Activated naive CD8-positive, alpha-beta T cell treated with anti-CD3 and anti-CD28 coated beads, Interleukin-2, amount 10 ng/mL, durations not matched to agents 7 days and 5 days (primary cell): ENCODE measurements at places on chromosomes 5 and 9. TPM values are rescaled to one million over a fixed set of nuclear protein-coding genes. Genes with fewer than 3 reads are reported as not detected.

DNA sequence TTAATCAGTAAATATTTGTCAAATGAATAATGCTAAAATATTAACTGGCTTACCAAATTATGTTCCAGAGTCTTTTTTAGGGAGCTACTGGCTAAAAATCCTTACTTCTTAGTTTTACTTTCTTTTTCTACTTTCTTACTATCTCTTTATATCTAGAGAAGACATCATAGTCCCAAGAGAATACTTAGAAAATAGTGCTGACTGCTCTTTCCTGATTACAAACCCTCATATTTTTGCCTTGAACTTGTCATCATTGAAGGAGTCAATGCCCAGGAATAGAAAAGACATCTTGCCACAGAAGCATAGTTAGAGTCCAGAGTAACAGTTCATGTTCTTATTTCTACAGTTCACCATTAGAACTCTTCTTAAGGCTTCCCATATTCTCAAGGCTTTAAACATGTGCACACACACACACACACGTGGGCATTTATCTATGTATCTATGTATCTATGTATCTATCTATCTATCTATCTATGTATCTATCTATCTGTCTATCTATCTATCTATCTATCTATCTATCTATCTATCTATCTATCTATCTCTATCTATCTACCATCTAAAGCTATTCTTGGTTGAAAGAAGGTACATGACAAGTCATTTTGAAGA, 654.3 kb downstream of the ANXA1 start:
- H3K4me3 ChIP-seq = no peak overlapping the region
- H3K4me1 ChIP-seq = no peaks in the 10 kb centered on the region
- no peak overlapping the region for H3K27ac ChIP-seq

GRCh38 chr5:106094204-106094607, 1576.5 kb downstream of the EFNA5 start:
- DNase-seq = no peak
- no peaks in the 10 kb centered on the region for H3K27me3 ChIP-seq
- H3K27ac ChIP-seq = no peak overlapping the region
- H3K4me1 ChIP-seq = no peaks in the 10 kb centered on the region
- no peaks in the 10 kb centered on the region for H3K36me3 ChIP-seq
- H3K4me3 ChIP-seq = no peak overlapping the region

- no peaks in the 10 kb centered on the region for H3K36me3 ChIP-seq
- H3K4me1 ChIP-seq = no peaks in the 10 kb centered on the region
- DNase-seq = no peak
- H3K27ac ChIP-seq = no peak overlapping the region
- peaks cover 7% of the 10 kb centered on the region for H3K27me3 ChIP-seq
Observed at GRCh38 chr5:145965804-145966203, 29.4 kb downstream of the SH3RF2 start.

DNA sequence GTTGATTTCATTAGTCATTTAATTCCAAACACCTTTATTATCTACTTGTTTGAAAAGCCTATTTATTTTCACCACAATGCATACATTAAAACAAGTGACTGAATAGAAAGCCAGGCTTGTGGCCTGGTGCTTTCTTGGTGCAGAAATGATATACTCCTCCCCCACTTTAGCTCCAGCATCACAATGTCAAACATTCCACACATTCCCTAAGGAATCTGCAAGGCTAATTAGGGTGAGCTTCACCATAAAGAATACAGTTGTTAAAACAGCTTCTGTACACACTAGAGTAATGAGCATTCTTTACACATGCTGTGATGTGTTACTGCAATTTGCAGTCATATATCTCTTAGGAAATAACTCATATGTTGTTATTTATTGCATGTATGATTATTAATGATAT, 705.7 kb downstream of the CETN3 start:
- H3K36me3 ChIP-seq = no peaks in the 10 kb centered on the region
- no peak overlapping the region for H3K27ac ChIP-seq
- H3K27me3 ChIP-seq = no peaks in the 10 kb centered on the region
- DNase-seq = no peak

DNA sequence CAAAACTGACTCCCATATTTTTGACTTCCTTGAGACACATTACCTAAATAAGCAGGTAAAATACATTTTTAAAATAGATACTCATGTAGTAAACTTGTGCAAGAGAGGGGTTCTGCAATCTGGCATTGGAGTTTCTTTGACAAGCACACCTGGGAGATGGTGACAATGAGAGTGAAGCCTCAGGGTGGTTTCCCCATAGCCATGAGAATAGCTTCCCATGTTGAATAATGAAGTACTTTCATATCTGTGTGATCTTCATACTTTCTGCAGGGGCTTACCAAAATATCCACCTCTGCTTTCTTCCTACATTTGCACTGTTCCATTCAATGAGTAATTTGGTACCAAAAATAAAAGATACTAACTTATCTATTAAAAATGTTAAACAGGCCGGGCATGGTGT, 44.7 kb upstream of the VCAN start:
- no peak overlapping the region for H3K4me3 ChIP-seq
- peaks cover 9% of the 10 kb centered on the region for H3K27me3 ChIP-seq
- H3K36me3 ChIP-seq = no peaks in the 10 kb centered on the region
- no peak for DNase-seq
- H3K27ac ChIP-seq = no peak overlapping the region
- no peaks in the 10 kb centered on the region for H3K4me1 ChIP-seq

- H3K36me3 ChIP-seq = peaks cover 15% of the 10 kb centered on the region
- H3K4me3 ChIP-seq = no peak overlapping the region
- no peaks in the 10 kb centered on the region for H3K27me3 ChIP-seq
- DNase-seq = no peak
- H3K4me1 ChIP-seq = peaks cover 15% of the 10 kb centered on the region
- no peak overlapping the region for H3K27ac ChIP-seq
Observed at GRCh38 chr9:91240596-91241165, 121.0 kb downstream of the AUH start.

DNA sequence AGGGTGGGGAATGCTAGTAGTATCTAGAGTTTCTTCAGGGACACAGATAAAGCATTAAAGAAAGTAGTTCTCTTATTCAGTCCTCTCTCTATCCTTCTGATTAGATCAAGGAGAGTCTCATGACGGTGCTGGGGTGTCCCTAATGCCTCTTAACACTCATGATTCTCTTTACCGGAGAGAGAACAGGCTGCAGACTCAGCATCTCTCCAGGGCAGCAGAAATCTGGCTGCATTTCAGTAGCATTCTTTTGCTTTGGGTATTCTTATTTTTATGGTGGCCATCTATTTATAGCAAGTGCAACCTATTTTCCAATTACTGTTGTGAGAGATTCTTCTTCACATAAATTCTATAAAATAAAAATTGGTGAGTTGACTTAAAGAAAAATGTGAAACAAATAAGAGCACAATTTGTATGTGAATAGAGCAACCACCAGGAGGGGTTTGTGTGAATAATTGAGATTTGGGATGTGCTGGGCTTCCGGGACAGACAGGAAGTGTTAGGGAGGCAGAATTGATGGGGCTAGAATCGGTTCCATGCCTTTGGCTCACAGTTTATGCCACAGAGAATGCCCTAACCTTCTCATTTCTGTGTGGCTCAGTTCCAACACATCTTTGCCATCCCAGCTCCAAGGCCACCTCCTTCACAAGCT, 23.8 kb upstream of the BOD1 start:
- no peak overlapping the region for H3K4me3 ChIP-seq
- no peaks in the 10 kb centered on the region for H3K27me3 ChIP-seq
- no peaks in the 10 kb centered on the region for H3K36me3 ChIP-seq
- no peaks in the 10 kb centered on the region for H3K4me1 ChIP-seq
- DNase-seq = no peak

- H3K36me3 ChIP-seq = no peaks in the 10 kb centered on the region
- no peak overlapping the region for H3K4me3 ChIP-seq
- DNase-seq = no peak
- no peaks in the 10 kb centered on the region for H3K4me1 ChIP-seq
- no peak overlapping the region for H3K27ac ChIP-seq
Observed at GRCh38 chr9:962023-962422, 14.4 kb upstream of the DMRT3 start.

DNA sequence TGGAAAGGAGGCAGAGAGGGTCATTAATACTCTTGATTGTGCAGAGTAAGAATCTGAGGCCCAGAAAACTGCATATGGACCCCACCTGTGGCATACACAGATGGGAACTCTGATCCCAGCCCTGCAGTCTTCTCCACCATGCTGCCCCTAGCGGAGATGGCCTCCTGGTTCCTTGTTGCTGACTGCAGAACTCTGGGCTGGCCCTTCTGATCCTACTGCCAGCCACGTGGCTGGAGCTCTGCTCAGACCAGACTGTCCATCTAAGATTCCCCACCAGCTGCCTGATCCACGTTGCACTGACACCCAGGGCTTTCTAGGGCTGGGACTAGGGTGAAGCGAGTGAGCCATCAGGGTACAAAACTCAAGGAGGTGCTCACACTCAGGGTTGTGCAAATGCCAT, 245.7 kb upstream of the NR4A3 start:
- no peaks in the 10 kb centered on the region for H3K4me1 ChIP-seq
- H3K27me3 ChIP-seq = no peaks in the 10 kb centered on the region
- no peaks in the 10 kb centered on the region for H3K36me3 ChIP-seq
- no peak overlapping the region for H3K27ac ChIP-seq
- no peak overlapping the region for H3K4me3 ChIP-seq
- DNase-seq = no peak

DNA sequence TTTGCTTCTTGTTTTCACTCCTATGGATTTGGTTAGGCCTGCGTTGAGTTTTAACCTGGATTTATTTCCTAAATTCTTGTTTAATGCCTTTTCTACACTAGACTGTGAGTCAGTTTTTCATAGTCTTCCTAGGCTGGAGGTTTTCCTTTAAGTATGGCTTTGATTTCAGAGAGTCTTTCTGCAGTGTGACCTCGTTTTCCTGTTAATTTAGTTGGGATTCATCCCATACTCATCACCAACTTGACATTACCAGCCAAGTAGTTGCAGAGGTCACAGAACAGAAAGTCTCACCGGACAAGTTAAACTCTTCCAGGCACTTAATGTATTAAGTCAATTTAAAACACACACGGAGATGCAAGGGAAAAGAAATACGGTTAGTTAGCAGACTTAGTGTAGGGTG, 29.7 kb upstream of the AUH start:
- peaks cover 7% of the 10 kb centered on the region for H3K4me1 ChIP-seq
- no peak for DNase-seq
- H3K36me3 ChIP-seq = peaks cover 4% of the 10 kb centered on the region
- H3K27me3 ChIP-seq = no peaks in the 10 kb centered on the region

- no peak overlapping the region for H3K27ac ChIP-seq
- no peak for DNase-seq
- H3K36me3 ChIP-seq = peaks cover 6% of the 10 kb centered on the region
- no peaks in the 10 kb centered on the region for H3K27me3 ChIP-seq
- H3K4me3 ChIP-seq = no peak overlapping the region
Observed at GRCh38 chr5:54281960-54282692, 28.2 kb downstream of the ARL15 start.

- H3K4me1 ChIP-seq = no peaks in the 10 kb centered on the region
- H3K36me3 ChIP-seq = no peaks in the 10 kb centered on the region
- DNase-seq = no peak
- H3K27me3 ChIP-seq = no peaks in the 10 kb centered on the region
- H3K27ac ChIP-seq = no peak overlapping the region
Observed at GRCh38 chr5:147753765-147754164, 28.8 kb downstream of the JAKMIP2 start.

DNA sequence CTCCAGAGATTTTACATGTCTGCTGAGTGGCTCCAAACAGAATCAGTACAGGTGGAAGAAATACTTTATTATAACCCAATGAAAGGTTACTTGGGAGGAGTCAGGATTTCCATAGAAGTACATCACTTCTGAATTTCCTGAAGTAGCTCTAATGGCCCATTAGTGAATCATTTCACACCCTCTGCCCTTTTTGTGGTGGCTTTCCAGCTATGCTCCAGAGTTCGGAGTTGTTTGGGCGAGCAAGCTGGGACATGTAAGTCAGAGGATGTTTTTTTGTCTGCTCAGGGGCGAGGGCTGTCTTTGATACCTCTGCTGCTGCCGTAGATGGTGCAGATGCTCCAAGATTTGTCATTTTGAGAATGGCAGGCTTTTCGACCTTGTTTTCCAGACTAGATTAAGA, 226.1 kb downstream of the GOLPH3 start:
- H3K27me3 ChIP-seq = peaks cover 1% of the 10 kb centered on the region
- no peaks in the 10 kb centered on the region for H3K4me1 ChIP-seq
- no peak for DNase-seq

DNA sequence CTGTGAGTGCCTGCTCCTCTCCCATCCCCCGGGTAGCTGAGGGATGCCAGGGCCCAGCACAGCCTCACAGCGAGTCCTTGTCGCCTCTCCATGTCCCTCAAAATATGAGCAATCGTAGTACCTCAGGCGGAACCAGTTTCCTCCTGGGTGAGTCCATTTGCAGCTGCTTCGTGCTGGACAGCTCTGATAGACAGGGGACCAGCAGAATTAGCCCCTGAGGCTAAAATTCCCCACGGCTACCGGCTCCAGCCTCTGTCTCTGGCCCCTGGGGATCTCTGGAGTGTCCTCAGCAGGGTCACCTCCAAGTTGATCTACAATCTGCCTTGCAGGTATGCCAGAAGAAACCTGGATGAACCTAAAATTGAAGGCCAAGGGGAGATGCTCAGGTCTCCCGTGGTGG, 115.8 kb upstream of the FBXL7 start:
- H3K4me1 ChIP-seq = no peaks in the 10 kb centered on the region
- no peaks in the 10 kb centered on the region for H3K36me3 ChIP-seq
- no peak for DNase-seq
- no peak overlapping the region for H3K27ac ChIP-seq
- no peak overlapping the region for H3K4me3 ChIP-seq
- H3K27me3 ChIP-seq = no peaks in the 10 kb centered on the region

DNA sequence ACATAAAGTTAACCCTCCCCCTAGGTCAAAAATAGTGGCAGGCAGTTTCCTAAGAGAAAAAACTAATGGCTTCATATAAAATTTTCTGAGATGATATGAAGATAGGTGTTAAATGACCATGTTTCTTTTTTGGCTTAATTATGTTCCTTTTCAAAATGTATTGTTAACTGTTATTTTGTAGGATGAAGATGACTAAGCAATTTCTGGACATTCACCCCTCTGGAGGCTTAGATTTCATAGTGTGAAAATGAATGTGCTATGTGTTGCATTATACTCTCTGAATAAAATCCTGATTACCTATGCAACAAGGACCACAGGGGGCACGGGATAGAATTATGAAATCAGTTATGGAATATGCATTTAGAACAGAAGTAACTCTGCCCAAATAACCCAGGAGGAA, 233.5 kb downstream of the MRPS30 start:
- H3K27ac ChIP-seq = no peak overlapping the region
- H3K4me3 ChIP-seq = no peak overlapping the region
- no peak for DNase-seq
- H3K27me3 ChIP-seq = no peaks in the 10 kb centered on the region
- H3K4me1 ChIP-seq = no peaks in the 10 kb centered on the region
- H3K36me3 ChIP-seq = no peaks in the 10 kb centered on the region

DNA sequence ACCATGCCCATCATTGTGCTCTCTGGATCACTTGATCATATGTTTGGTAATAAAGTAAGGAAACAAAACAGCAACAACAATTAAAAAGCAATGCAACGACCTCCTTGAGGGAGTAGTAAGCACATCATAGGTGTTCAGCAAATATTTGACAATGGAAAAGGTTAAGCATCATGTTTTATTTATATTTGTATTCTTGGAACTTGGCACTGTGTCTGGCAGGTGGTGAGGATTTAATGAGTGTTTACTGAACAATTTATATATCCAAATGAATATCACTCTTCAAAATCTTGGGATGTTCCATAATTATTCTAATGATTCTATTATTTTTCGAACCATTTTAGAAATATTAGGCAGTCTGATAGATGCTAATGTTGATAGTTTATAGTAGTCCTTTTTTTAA, 6.2 kb downstream of the PIP5K1B start:
- H3K4me1 ChIP-seq = peaks cover 5% of the 10 kb centered on the region
- H3K27me3 ChIP-seq = peaks cover 45% of the 10 kb centered on the region
- no peak overlapping the region for H3K27ac ChIP-seq
- H3K4me3 ChIP-seq = no peak overlapping the region
- no peaks in the 10 kb centered on the region for H3K36me3 ChIP-seq
- DNase-seq = no peak

The MELK gene
- total RNA-seq = 48.1 TPM

The LECT2 gene
- total RNA-seq = not detected

The CATSPER3 gene
- 0.44 TPM for total RNA-seq

The KIF20A gene
- total RNA-seq = 52.4 TPM
